HFFc6 (cell line): ENCODE measurements at places on chromosomes 16 and 17.

GRCh38 chr16:75097941-75098901 lies 18.4 kb downstream of the LDHD start:
- no peak for DNase-seq

DNA sequence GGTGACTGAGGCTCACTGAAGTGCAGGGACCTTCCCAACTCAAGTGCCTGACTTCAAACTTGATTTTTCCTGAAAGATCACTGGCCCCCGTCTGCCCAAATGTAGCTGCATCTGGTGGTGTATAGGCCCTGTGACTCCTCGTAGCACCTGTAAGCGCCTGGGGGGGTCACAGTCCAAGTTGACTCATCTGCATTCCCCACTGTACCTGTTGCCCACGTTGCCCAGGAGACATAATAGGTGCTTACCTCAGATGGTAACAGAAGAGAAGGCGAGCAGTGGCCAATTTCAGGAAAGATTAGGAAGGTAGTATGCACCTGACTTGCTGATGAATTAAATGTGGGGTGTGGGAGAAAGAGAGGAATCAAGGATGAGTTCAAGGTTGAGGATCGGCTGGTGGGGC lies 44.1 kb upstream of the EMP2 start:
- no peak for DNase-seq

- peak; percentile 19 for DNase-seq
Measured at GRCh38 chr17:40791787-40792436, 7.8 kb downstream of the KRT28 start.

GRCh38 chr17:74340470-74341023 lies 14.5 kb downstream of the KIF19 start:
- no peak for DNase-seq

GRCh38 chr17:18259621-18260331 lies 686 bp upstream of the MIEF2 start:
- peak; percentile 57 for DNase-seq

DNA sequence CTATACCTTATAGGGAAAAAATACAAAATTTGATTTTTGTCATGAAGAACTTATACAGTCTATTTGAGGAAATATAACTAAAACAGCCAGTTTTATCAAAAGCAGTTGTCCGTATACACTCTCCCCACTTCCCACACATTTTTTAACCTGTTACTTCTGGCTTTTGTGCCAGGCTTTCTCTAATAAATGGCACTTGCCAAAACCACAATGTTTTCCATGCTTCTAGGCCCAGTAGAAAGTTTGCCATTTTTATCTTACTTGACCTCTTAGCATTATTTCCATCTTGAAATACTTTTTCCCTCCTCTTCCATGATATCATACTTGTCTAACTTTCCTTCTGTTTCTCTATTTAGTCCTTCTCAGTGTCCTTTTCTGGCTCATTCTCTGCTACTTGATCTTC lies 38.8 kb downstream of the EFCAB5 start:
- no peak for DNase-seq

- no peak for DNase-seq
Measured at GRCh38 chr17:60717814-60718213, 40.2 kb downstream of the BCAS3 start.

DNA sequence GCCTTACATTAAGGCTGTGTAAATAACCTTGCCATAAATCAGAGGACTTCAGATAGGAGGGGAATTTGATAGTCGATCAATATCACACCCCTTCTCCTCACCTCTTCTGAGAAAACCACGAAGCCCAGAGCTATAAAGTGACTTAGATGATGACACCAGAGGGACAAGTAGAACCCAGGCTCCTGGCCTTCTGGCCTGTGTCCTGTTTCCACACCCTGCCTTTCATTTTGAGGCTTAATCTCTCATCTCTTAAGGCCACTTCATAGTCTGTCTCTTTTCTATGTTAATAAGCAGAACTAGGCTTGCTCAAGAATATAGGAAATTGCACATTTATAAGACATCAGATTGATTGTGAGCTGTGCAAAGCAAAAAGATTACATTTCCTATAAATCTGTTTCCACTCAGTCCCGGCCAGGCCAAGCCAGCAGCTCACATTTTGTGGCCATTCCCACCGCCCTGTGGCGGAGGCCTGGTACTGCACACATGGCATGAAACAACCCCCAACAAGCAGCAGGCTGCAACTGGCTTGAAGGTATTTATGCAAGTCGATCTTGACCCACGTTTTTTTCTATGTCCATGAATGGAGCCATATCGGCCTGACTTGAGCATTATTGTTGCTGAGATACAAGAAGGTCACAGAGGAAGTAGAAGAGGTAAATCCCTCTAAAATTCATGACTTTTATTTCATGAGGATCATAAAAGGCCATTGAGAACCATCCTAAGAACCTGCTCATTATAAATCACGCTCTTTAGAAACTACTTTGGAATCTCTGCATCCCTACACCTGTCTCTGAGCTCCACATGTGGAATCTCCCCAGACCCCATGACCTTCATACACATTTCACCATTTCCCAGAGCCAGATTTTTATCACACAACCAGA lies 93.7 kb downstream of the PMP22 start:
- peak; percentile 74 for DNase-seq

DNA sequence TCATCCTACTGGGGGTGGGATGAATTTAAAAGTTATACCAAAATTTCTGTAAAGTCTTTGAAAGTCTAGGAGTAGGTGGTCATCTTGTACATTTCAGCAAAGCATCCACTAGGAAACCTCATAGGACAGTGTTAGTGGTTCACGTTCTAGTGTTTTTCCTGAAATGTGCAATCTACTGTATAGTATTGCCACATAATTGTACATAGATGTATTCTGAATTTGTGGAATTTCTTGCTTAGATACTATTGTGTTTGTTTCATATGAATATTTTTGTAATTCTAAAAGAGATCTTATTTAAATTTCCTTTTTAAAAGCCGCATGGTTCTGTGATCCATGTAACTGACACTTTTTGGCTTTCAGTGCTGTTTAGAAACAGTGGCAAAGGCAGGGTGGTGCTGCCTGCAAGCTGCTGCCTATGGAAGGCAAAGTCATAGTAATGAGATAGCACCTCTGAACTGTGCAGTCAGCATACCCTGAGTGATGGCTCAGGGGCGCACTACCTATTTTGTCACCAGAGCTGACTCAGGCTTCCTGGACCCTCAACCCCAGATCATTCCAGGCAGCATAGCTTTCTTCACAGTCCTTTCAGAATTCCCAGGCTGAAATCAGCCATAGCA lies 193.3 kb downstream of the MRTFB start:
- DNase-seq = no peak

DNA sequence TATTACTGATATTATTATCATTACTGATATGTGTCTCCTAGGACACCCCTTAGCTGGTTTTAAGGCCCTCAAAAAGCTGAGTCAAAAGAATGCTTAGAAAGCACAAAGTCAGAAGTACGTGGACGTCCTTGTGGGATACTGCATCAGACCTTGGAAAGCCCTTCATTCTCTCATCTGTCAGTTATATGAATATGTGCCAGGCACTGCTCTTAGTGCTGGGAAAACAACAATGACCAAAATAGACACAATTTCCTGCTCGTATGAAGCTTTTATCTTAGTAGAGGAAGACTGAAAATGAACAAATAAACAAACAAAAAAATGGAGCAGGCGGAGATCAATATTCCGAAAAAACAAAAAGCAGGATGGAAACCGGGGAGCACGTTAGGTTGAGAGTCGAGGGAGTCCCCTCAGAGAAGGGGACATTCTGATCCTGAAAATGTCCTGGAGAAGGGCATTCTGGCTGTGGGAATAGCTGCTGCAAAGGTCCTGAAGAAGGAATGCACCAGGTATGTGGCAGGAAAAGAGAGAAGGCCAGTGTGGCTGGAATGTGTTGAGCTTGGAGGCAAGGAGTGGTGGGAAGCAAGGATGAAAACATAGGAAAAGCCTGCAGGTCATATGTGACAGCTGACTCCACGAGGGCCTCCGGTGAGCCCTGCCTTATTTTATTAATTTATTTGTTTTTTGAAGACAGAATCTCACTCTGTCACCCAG lies 15.5 kb upstream of the TMEM94 start:
- DNase-seq = no peak

DNA sequence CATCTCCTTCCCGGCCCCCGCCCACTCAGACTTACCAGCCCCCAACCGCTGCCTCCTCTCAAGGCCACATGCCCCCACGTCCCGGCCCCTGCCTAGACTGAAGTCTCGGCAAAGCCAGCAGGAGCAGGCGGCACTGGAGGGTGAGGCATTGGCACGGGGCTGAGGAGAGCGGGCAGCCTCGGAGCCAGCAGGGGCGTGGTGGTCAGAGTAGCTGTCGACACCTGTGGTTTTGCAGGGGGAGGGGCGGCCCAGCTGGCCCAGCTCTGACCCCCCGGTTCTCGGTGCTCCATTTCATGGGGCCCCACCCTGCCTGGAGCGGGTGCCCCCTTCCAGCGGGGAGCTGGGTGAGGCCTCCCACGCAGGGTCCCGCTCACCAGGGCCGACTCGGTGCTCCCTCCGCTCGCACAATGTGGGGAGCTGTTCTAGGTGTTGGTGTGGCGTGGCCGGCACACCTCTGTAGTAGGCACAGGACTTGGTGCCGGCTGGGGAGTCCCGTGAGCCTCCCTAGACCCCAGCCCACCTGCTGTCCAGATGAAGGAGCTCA lies 4.7 kb downstream of the CDH15 start:
- no peak for DNase-seq

DNA sequence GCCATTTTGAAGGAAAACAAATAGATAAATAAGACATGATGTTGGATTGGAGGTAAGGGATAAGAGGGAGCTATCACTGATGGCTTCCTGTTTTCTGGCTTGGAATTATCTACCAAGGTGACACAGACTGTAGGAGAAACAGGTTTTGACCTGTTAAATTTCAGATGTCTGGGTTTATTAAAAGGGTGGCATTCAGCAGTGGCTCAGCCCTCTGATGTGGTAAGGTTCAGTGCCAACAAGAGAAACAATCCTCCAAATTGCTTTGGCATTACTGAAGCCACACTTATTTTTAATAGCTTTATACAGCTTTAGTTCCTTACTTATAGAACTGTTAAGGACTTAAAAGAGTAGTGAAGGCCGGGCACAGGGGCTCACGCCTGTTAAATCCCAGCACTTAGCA lies 37.0 kb upstream of the AKAP1 start:
- no peak for DNase-seq

DNA sequence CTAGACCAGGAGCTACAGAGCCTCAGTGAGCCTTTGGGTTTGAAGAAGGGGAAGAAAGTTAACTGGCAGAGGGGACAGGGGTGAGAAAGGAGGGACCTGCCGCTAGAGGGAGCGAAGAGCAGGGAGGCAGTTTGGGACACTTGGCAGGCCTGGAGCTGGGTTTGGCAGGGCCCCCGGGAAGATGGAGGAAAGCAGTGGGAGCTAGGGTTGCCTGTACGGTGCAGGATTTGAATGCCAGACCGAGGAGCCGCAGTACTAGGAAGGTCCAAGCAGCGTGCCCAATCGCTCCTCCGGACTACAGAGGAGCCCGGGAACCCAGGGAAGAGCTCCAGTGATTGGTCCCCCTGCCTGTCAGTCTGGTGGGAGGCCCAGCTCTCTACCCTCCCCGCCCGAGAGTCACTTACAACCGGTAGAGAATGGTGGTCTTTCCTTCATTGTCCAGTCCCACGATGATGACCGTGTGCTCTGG lies 1.3 kb downstream of the ARL5C start:
- DNase-seq = peak; percentile 95

DNA sequence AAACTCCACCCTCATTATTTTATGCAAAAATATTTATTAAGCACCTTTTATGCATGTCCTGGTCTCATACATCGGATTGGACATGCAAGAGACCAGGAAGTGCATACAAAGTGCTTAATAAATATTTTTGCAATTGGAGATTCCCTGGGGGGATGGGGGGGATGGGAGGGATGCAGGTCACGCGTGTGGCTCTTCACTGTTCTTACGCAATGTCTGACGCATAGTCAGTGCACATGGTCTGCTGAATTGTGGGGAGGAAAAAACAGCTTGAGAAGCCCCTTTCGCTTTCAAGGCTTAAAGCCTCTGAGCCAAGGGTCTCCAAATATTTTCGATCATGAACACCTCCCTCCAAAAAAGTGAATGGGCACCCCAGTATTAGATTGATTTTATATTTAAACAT lies 96.7 kb upstream of the XYLT1 start:
- no peak for DNase-seq

- DNase-seq = no peak
Measured at GRCh38 chr17:78359321-78359996, 418 bp downstream of the SOCS3 start.

DNA sequence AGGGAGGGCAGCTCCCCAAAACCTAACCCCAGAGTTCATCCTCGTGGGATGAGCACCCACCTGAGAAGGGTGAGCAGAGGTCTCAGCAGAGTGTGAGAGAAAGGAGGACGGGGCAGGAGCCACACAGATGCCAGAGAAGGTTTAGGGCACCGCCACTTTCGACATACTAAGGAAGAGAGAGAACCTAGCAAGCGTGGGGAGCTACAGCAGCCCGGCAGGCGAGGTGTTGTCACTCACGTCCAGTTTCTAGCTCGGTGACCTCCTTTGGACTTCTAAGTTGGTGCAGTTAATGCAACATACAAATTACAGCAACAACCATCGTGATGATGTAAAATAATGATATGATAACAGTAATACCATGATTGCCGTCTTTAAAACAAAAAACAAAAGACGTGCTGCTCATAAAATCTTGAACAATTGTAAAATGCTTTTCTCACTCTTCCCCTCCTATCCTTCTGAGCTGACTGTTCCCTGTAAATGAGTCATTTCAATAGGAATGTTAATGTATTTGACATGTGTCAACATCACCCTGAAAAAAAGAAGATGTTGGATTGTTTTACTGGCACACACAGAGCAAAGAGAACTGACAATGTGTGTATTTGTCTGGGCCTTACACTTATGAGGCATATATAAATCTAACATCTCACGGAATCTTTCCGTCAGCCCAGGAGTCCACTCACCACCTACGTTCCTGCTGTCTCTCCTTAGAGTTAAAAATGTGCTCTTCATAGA lies 158.2 kb upstream of the MAF start:
- no peak for DNase-seq

- peak; percentile 84 for DNase-seq
Measured at GRCh38 chr17:82204831-82205719, 7.6 kb downstream of the CCDC57 start.

DNA sequence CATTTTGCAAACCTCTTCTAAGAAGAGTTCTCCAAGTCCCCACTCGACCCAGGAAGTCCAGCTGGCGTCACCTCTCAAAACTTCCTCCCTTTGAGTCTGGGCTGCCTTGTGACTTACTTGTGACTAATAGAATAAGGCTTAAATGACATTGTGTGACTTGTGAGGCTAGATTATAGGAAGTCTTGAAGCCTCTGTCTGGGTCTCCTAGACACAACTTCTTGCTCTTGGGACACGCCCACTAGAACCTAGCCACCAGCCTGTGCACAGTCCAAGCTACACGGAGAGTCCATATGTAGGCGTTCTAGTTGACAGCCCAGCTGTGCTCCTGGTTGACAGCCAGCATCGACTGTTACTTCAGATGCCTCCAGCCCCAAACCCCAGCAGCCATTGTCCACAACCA lies 66.7 kb upstream of the TANC2 start:
- no peak for DNase-seq

- no peak for DNase-seq
Measured at GRCh38 chr16:35561346-35561745, 2101.9 kb downstream of the TP53TG3F start.

- no peak for DNase-seq
Measured at GRCh38 chr17:41396340-41396739, 1.1 kb downstream of the KRT31 start.
